ENCODE measurements at places on chromosomes 3 and 15.

GRCh38 chr3:55540579-55540978 is 53.5 kb upstream of the WNT5A start:
- no peaks in the 10 kb centered on the region for H3K36me3 ChIP-seq
- no peaks in the 10 kb centered on the region for H3K4me1 ChIP-seq
- H3K27me3 ChIP-seq: no peaks in the 10 kb centered on the region
- H3K4me3 ChIP-seq: no peak overlapping the region
- H3K27ac ChIP-seq: no peak overlapping the region

DNA sequence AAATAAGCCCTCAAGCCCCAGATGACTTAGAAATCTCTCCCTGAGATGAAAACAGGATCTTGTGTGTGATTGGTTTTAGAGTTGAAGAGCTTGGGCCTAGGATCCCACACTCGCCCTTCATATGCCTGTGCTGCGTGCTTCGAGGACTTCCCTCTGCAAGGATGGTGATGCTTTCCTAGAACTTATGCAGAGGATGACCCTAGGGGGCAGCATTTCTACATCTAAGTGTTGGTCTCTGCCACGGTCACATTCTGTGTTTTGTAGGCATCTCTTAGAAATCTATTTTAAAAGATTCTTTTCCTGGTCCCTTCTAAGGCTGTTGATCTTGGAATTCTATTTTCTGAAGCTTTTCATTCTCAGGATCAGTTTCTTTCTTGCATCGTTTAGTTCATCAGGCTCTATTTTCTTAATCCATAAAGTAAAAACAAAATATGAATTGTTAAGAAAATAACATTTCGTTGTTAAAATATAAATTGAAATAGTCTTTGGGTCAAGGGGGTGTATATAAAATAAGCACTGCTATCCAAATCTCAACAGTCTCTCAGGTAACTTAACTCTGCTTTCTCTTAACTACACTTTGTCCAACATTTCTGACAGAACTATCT is 45.7 kb downstream of the WDR76 start:
- H3K36me3 ChIP-seq: peaks cover 5% of the 10 kb centered on the region
- H3K4me3 ChIP-seq: no peak overlapping the region
- no peak for DNase-seq
- H3K27ac ChIP-seq: no peak overlapping the region
- H3K27me3 ChIP-seq: no peaks in the 10 kb centered on the region

DNA sequence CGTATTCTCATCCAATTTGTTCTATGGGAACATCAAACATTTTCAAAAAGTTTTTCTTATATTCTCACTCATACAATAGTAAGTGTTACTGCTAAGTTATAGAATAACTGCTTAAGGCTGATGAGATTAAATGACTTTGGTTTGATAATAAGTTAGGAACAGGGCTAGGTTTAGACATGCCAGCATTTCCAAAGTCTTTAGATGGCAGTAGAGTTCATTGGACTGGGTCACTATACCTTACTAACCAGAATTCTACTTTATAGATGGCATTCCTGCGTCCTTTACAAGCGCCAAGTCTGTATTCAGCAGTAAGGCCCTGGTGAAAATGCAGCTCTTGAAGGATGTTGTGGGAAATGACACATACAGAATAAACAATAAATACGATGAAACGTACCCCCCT is 21.7 kb downstream of the PLAAT1 start:
- DNase-seq: no peak
- H3K27ac ChIP-seq: no peak overlapping the region
- no peaks in the 10 kb centered on the region for H3K4me1 ChIP-seq
- no peak overlapping the region for H3K4me3 ChIP-seq

DNA sequence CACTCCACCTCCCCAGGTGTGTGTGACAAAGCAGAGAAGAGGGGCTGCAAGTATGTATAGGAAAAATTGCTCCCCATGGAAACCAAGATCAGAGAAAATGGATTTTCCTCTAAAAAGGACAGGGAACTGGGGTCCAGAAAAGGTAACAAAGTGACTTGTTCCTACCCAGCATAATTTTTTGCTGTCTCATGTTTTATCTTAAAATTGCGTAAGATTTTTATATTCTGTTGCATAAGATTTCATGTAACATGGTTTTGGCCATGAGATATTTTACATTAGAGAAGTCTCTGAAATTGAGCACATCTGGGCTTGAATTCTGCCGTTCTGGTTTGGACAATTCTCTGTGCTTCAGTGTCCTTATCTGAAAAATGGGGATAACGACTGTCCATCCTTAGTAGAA is 335.7 kb upstream of the RORA start:
- H3K27ac ChIP-seq: no peak overlapping the region
- no peaks in the 10 kb centered on the region for H3K36me3 ChIP-seq
- H3K4me1 ChIP-seq: no peaks in the 10 kb centered on the region
- DNase-seq: no peak
- no peaks in the 10 kb centered on the region for H3K27me3 ChIP-seq

DNA sequence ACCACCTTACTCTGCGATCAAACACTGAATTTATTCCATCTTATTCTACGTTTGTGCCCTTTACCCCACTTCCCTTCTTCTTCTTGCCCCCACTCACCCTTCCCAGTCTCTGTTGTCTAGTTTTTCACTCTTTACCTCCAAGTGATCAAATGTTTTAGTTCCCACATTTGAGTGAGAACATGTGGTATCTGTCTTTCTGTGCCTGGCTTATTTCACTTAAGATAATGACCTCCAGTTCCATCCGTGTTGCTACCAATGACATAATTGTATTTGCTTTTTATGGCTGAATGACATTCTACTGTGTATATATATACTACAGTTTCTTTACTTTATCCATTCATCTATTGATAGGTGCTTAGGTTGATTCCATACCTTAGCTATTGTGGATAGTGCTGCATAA is 78.8 kb downstream of the PDCD6IP start:
- H3K4me1 ChIP-seq: no peaks in the 10 kb centered on the region
- no peaks in the 10 kb centered on the region for H3K36me3 ChIP-seq
- H3K4me3 ChIP-seq: no peak overlapping the region
- DNase-seq: no peak
- no peaks in the 10 kb centered on the region for H3K27me3 ChIP-seq

DNA sequence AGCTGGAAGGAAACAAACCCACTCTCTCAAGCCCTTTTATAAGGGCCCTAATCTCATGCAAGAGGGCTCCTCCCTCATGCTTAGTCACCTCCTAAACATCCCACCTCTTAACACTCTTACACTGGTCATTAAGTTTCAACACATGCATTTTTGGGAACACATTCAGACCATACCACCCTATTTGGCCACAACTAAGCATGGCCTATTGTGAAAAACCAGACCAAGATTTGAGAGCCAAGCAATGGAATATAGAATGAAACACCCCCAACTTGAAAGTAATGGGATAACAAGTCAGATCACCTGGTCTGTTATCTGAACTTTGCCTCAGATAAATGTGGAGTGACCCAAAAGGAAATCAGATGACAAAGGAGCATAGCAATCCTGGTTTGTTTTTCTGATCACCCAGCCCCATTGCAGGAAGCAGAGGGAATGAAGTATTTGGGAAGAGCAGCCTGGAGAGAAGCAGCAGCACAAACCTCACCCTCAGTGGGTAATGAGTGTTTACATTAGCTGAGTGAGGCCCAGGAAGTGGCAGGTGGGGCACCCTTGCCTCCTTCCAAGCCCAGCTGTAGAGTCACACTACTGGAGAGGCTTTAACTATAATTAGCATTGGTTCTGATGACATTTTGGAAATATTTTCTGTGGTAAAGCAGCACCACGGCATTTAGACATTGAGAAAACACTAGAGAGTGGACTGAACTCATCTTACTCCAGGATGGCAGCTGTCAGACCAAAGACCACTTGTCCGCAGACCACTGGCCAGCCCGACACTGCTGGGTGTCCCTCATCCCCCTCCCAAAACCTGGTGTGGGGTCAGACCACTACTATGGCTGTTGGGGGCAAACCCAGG is 48.8 kb upstream of the PRTG start:
- no peaks in the 10 kb centered on the region for H3K4me1 ChIP-seq
- no peaks in the 10 kb centered on the region for H3K27me3 ChIP-seq
- no peak for DNase-seq
- no peak overlapping the region for H3K4me3 ChIP-seq

DNA sequence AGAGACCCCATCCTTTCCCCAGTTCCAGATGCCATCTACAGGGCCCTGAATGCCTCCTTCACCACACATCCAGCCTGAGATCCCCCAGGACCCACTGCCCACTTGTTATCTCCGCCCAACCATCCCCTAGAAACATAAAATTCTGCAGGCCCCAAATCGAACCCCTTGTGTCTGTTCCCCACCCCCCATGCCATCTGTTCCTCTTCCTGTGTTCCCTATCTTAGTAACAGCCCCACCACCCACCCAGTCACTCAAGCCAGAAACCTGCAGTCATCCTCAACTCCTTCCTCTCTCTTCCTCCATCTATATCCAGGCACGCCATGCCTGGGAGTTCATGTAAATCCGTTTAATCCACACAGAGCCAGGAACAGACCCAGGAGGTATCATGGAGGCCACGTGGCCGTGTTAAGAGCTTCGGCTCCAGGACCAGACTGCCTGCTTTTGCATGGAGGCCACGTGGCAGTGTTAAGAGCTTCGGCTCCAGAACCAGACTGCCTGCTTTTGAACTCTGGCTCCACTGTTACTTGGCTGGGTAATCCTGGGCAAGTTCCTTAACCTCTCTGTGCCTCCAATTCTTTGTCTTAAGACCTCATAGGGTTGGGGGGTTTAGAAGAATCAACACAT is 4.8 kb downstream of the CSRNP1 start:
- peak overlapping the region; percentile 33 for H3K4me3 ChIP-seq
- H3K4me1 ChIP-seq: peaks cover 70% of the 10 kb centered on the region

DNA sequence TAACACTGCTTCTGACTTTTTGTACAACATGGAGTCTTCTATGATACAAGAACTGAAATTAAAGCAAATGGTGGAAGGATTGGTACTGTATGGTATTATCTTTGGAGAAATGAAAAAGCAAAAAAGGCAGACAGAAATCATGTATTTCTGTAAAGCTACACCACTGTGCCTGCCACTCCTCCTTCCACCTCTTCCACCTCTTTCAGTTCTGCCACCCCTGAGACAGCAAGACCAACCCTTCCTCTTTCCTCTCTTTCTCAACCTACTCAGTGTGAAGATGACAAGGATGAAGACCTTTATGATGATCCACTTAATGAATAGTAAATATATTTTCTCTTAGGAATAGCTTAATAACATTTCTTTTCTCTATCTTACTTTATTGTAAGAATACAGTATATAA is 57.0 kb downstream of the CD200 start:
- no peaks in the 10 kb centered on the region for H3K36me3 ChIP-seq
- H3K27ac ChIP-seq: no peak overlapping the region
- DNase-seq: no peak
- H3K4me1 ChIP-seq: peaks cover 24% of the 10 kb centered on the region
- no peak overlapping the region for H3K4me3 ChIP-seq

GRCh38 chr3:154926721-154927120 is 153.4 kb upstream of the MME start:
- no peak overlapping the region for H3K27ac ChIP-seq
- no peaks in the 10 kb centered on the region for H3K27me3 ChIP-seq
- H3K36me3 ChIP-seq: no peaks in the 10 kb centered on the region
- H3K4me1 ChIP-seq: no peaks in the 10 kb centered on the region
- H3K4me3 ChIP-seq: no peak overlapping the region

GRCh38 chr3:5019411-5020241 is 40.4 kb downstream of the BHLHE40 start:
- H3K27ac ChIP-seq: peak overlapping the region; percentile 54
- no peaks in the 10 kb centered on the region for H3K27me3 ChIP-seq
- peaks cover 10% of the 10 kb centered on the region for H3K4me1 ChIP-seq
- no peaks in the 10 kb centered on the region for H3K36me3 ChIP-seq
- peak; percentile 77 for DNase-seq

- H3K27ac ChIP-seq: no peak overlapping the region
- no peaks in the 10 kb centered on the region for H3K27me3 ChIP-seq
- no peak for DNase-seq
- no peaks in the 10 kb centered on the region for H3K36me3 ChIP-seq
These were observed 5.1 kb downstream of the ABHD5 start for GRCh38 chr3:43695863-43696262.

DNA sequence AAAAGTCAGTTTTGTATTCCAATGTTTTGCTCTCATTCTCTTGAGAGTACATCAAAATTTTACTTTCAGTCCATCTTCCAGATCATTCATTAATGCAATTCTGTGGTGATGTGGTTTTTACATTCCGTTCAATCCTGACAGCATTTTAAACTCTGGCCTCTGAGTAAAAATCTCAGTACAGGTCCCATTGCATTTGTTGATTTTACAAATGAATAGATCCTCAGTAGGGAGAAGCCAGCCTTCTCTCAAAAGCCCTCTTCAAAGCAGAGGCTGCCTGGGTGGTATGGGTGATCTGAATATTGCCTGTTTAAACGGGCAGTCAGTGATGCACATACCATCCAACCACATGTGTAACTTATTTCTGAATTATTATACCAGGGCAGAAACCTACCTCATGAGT is 72.5 kb upstream of the TSC22D2 start:
- H3K4me3 ChIP-seq: no peak overlapping the region
- no peaks in the 10 kb centered on the region for H3K4me1 ChIP-seq
- no peak overlapping the region for H3K27ac ChIP-seq
- H3K27me3 ChIP-seq: no peaks in the 10 kb centered on the region
- no peaks in the 10 kb centered on the region for H3K36me3 ChIP-seq

DNA sequence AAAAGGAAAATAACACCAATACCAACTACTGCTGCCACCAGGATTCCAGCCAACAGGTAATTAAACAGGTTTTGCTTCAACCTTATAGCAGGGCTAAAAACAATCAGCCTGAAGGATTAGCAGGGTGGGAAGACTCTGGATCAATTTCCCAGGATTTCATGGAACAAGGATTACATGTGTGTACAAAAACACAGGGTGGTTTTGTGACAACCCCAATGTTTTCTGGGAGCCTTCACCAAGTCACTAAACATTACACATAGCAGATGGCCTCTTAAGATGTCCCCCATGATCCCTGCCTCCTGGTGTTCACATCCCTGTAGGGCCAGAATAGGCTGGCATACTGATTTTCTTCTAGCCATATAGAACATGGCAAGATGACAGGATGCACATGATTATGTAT is 42.8 kb upstream of the ARHGEF3 start:
- no peaks in the 10 kb centered on the region for H3K36me3 ChIP-seq
- H3K4me3 ChIP-seq: no peak overlapping the region
- no peak overlapping the region for H3K27ac ChIP-seq
- peaks cover 7% of the 10 kb centered on the region for H3K4me1 ChIP-seq
- DNase-seq: no peak

- peak; percentile 16 for DNase-seq
- peaks cover 29% of the 10 kb centered on the region for H3K4me1 ChIP-seq
- peak overlapping the region; percentile 65 for H3K4me3 ChIP-seq
These were observed 716 bp downstream of the SMC4 start for GRCh38 chr3:160400030-160400701.

DNA sequence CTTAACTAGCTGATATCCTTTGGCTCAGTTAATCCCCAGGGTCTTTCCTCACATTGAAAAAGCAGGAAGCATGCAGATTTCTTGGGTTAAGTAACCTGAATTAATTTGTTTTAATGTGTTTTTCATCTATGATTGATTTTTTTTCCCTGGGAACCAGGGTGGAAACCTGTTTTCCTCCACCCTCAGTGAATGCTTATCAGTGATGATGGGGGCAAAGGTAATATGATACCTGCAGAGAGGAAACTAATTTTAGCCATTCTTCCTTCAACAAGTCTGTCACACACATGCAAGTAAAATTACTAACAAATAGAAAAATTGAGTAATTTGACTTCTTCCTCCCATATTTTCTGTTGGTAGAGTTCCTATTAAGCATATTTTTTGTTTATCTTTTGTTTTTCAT is 5.9 kb downstream of the CASR start:
- H3K4me1 ChIP-seq: no peaks in the 10 kb centered on the region
- H3K27me3 ChIP-seq: peaks cover 9% of the 10 kb centered on the region
- no peak for DNase-seq
- H3K36me3 ChIP-seq: no peaks in the 10 kb centered on the region
- H3K27ac ChIP-seq: no peak overlapping the region

- no peak overlapping the region for H3K4me3 ChIP-seq
- DNase-seq: no peak
- H3K36me3 ChIP-seq: peaks cover 7% of the 10 kb centered on the region
- H3K4me1 ChIP-seq: no peaks in the 10 kb centered on the region
- no peak overlapping the region for H3K27ac ChIP-seq
These were observed 15.0 kb downstream of the STIMATE start for GRCh38 chr3:52882377-52882776.

All from T-cell (primary cell).